Endothelial cell (in vitro differentiated cells): ENCODE measurements at places on chromosomes 11 and 22.

GRCh38 chr11:84437071-84437980, 1151.2 kb upstream of the CCDC90B start:
- DNase-seq: peak; percentile 18

- no peak for DNase-seq
Measured at GRCh38 chr22:20054034-20054427, 26.0 kb upstream of the DGCR8 start.

DNA sequence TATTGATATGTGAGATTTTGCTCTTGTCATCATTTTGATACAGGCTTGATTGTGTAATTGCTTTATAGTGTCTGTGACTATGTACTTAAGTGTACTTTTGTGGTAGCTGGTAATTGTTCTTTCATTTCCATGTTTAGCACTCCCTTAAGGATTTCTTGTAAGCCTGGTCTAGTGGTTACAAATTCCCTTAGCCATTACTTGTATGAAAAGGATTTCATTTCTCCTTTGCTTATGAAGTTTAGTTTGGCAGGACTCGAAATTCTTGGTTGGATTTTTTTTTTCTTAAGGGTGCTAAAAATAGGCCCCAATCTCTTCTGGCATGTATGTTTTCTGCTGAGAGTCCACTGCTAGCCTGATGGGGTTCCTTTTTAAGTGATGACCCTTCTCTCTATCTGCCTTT, 346.8 kb downstream of the JRKL start:
- no peak for DNase-seq

DNA sequence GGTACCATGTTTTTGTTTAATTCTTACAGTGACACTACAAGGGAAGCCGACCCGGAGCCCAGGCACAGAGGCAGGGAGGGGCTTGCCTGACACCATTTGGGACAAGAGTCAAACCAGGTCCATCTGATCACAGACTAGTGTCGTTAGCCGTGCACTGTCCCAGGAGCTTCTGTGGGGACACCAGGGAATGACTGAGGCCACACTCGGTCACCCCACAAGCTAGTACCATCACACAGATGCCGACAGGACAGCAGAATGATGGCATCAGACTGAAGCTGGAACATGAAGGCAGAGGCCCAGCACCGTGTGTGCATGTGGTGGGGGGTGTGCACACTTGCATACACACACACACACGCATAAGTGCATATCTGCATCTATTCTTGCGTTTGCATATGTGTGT, 61.5 kb upstream of the NECTIN1 start:
- no peak for DNase-seq

GRCh38 chr22:33654173-33654895, 265.9 kb downstream of the LARGE1 start:
- DNase-seq: peak; percentile 16

GRCh38 chr22:39369586-39369985, 19.8 kb downstream of the SYNGR1 start:
- DNase-seq: no peak

- no peak for DNase-seq
Measured at GRCh38 chr11:30422447-30423278, 99.8 kb downstream of the ARL14EP start.

GRCh38 chr22:46966846-46967245, 204.4 kb downstream of the TBC1D22A start:
- DNase-seq: no peak

DNA sequence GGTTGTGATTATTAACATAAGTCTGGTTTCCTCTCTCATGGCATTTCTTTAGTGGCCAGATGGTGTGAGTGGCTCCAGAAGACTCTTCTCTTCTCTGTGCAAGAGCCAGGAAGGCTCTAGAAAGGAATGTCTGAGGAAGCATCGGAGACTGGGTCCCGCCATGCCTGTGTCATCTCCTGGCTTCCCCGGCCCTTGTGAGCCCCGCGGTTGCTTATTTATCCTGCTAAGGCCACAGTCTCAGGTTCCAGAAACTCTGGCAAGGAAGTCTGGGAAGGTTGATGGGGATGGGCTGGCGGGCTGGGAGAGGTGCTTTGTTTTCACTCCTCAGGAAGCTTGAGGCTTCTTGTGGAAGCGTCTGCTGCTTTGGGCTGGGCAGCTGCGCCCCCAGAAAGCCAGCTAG, 18.9 kb downstream of the BCR start:
- DNase-seq: peak; percentile 40
